Foreskin fibroblast (primary cell): ENCODE measurements at places on chromosomes 3 and 15.

GRCh38 chr3:27174530-27174929 is 194.7 kb downstream of the NEK10 start:
- DNase-seq, result no peak

GRCh38 chr15:53808058-53808706 is 48.7 kb upstream of the WDR72 start:
- DNase-seq, result no peak

- no peak for DNase-seq
These were observed 244.4 kb downstream of the TIGIT start for GRCh38 chr3:114538211-114538610.

GRCh38 chr3:42043099-42043813 is 47.9 kb upstream of the TRAK1 start:
- DNase-seq, result peak; percentile 60

DNA sequence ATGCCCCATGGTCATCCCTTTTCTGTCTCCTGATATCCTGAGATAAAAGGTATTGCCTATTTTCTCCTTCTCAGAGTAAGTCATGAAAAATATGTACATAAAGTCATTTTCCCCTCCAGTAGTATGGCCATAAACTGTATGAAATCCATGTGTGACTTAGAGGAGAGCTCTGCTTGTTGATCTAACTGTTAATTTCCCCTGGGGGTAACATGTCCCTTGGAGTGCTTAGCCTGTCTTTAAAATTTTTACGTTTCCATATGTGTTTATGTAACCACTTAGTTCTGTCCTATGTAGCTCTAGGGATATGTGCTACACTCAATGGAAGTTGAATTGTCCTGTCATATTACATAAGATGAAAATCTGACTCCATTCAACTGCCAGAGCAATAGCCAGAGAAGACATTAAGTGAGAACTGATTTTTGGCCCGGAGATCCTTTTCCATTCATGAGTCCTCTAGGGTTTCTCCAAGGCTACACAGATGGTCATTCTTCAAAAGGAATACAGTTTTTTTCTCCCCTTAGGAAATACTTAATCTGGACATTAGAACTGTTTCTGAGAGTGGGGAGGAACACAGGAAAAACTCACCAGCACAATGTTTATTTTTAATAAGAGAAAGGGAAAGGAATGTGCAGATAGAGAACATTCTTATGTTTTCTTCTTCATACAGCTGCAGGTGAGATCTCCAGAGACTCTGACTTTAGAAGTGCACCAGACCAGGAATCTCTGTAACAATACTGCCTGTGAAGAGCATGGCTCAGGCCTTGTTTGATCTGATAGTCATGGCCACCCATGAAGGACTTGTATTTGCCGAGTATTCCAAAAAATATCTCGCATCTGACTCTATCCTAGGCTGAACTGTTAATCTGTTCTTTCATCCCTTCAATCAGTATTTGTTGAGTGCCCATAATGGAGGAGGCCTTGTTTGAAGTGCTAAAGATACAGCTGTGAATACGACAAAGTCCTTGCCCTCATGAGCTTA is 29.8 kb upstream of the CLRN1 start:
- no peak for DNase-seq

- DNase-seq, result peak; percentile 27
These were observed 699.2 kb downstream of the TUSC7 start for GRCh38 chr3:117408811-117409210.

GRCh38 chr15:78341057-78341987 is 1.2 kb downstream of the CRABP1 start:
- no peak for DNase-seq

GRCh38 chr3:127175272-127175671 is 17.7 kb upstream of the PRR23E start:
- DNase-seq, result no peak

DNA sequence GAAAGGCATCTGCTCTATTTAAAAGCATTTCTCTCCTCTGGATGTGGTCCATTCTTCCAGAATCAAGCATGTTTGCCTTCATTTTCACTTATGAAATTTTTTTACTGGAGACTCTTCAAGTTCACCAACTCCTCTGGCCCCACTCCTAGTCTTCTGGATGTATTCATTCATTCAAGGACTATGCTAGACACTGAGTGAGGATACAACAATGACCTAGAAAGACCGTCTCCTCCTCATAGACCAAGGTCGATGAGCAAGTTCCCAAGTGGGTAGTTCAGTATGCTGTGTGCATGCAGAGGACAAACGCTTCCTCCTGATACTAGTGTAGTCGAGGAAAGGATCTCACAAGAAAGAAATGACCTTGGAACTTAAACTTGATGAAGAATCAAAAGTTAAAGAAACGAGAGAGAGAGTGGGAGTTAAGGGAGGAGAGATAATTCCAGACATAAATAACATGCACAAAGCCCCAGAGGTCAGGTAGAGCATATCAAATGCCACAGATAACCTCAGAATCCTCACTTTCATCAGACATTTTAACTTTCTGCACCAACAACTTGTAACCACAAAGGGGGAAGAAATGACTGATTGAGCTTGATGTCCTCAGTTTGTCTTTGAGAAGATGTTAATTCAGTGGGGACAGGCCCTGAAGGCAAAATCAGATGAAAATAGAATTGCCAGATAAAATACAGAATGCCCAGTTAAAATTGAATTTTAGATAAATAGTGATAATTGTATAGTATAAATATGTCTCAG is 149.4 kb downstream of the IMPG2 start:
- DNase-seq, result no peak

GRCh38 chr3:124363476-124363875 is 366.8 kb upstream of the UMPS start:
- DNase-seq, result peak; percentile 68

DNA sequence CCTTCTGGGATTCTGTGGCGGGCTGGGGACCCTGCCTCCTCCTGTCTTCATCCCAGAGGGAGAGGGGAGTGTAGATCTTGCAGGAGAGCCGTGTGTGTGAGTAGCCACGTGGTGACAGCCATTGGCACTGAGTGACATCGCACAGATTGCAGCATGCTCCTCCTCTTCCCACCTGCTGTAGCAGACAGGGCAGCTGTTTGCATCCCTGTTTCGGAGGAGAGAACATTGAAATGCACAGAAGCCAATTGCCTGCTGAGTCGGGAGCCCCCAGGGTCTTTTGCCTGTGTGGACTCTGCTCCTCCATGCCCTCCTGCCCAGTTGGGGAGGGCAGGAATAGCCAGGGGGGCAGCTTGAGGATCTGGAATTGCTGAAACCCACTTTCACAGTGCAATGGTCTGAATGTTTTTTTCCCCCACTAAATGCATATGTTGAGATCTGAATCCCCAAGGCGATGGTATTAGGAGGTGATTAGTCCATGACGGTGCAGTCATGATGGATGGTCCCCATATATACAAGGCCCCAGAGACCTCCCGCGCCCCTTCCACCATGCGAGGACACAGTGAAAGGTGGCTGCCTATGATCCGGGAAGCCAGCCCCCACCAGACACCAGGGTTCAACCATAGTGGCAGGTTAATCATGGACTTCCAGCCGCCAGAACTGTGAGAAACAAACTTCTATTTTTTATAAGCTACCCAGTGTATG is 66.8 kb downstream of the CHRNA7 start:
- no peak for DNase-seq

DNA sequence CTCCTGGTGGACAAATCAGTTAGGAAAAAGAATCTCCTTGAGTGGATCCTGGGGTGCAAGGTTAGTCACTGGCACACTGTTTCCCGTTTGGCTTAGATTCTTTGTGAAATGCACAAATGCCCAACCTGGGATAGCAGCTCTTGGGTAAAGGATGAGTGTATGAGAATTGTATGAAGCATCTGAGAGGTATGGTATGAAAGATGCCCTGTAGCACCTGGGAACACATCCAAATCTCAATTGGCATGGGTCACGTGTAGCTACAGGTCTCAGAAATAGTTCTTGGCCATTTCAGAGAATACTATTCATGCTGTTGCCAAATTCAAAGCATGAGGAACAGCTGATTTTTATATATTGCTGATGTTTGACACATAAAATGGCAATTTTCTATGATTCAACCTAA is 84.3 kb downstream of the KCNH8 start:
- no peak for DNase-seq

GRCh38 chr15:31338318-31338878 is 11.8 kb downstream of the KLF13 start:
- DNase-seq, result no peak

GRCh38 chr15:77057685-77058084 is 13.2 kb downstream of the TSPAN3 start:
- DNase-seq, result no peak

DNA sequence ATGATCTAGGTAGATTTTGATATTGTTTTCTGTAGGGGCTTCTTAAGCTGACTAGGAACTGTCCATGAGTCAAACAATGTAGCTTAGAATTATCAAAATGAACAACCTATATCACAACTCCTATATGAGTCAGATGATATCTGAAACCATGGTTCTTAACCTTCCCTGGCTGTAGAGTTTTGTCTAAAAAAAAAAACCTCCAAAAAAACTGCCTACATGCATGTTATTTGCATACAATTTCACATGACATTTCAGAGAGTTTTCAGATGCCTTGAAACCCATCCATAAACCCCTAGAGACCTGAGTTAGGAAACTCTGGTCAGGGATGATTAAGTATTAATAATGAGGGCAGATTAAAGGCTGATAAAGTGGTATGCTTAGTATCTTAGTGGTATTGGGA is 157.0 kb downstream of the CHST2 start:
- DNase-seq, result no peak

DNA sequence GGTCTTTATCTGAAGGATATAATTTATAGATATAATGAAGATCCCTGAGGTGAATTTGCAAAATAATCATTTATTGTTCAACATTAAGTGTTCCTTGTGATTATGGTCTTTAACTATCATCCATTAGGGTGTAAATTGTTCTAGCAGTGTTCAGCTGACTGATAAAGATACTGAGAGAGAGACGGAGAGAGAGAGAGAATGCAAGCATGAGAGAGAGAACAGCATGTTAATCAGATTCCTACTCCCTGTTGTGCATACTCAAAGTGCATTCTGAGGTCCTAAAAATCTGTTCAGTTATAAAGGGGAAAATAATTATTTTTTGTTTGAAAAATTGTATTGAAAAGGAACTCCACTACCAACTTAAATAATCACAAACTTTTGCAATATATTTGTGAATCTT is 271.0 kb upstream of the CBLB start:
- no peak for DNase-seq

DNA sequence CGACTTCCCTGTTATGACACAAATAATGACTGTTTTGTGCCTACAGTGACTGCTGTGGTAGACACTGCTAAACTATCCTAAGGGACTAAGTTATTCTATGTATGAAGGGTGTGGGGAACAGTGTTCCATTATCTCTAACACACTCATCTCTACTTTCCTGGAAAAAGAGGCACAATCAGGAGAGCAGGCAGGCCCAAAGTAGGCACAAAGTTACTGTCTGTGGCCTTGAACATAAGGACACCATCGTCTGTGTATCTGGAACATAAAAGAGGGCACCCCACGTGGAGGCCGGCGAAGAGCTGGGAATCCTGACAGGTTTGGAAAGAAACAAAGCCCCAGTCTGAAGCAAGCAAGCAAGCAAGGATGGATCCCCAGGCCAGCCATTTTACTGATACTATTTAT is 1.5 kb downstream of the ABCC5 start:
- DNase-seq, result no peak

- no peak for DNase-seq
These were observed 71.4 kb upstream of the WDR72 start for GRCh38 chr15:53830707-53831386.

- DNase-seq, result no peak
These were observed 73.8 kb downstream of the SMAD3 start for GRCh38 chr15:67138891-67139855.

DNA sequence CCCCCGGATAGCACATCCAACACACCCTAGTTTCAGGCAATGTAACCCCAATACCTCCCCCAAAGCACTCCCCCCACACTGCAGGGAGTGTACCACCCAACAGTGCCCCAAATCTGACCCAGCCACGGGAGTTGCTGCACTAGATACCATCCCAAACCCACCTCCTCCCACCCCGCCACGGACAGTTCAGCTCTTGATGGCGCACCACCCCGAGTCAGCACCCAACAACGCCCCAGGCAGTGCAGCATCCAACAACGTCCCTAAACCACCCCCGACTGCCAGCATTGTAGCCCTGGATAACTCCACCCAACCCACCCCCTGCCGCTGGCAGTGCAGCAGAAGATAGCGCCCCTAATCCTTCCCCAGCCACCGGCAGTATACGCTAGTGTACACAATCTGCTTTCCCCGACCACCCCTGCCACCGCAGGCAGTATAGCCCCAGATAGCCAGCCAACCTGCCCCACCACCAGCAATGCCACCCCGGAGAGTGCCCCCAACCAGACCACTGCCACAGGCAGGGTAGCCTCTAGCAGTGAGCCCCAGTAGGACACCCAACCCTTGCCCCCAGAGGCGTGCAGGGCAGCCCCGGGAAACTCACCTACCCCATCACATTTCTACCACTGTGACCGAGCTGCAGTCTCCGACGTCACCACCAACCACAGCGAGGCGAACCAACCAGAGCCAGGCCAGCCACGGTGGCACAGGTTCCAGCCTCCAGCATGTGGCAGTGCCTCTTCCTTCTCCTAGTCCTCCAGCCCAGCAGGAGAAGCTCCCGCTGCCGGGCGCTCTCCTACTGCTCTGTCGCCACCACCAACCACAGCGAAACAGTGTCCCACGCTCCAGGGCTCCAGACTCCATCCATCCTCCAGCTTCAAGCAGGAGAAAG is 178.1 kb downstream of the POTEB3 start:
- no peak for DNase-seq

DNA sequence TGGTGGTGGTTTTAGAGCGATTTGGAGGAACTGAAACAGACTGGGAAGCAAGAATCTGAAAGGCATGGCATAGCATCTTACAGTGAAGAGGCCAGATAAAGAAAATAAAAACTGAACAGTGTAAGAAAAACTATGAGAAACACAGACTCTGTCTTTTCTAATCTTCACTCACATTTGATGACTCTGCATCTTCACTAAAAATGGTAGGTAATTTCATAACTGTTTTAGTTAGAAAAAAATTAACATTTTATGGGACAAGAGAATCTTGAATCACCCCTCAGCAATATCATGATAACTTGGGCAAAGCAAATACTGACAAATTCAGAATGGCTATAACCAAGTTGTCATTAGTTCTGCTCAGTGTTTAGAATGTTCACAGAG is 812.6 kb downstream of the MCTP2 start:
- DNase-seq, result no peak

GRCh38 chr3:37072892-37073291 is 79.6 kb downstream of the MLH1 start:
- DNase-seq, result peak; percentile 75

DNA sequence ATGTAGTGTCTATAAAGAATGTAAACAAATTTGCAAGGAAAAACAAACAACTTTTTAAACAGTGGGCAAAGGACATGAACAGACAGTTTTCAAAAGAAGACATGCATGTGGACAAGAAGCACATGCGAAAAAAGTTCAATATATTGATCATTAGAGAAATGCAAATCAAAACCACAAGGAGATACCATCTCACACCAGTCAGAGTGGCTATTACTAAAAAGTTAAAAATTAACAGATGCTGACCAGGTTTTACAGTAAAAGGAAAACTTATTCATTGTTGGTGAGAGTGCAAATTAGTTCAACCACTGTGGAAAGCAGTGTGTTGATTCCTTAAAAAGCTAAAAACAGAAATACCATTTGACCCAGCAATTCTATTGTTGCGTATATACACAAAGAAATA is 47.1 kb upstream of the LSAMP start:
- no peak for DNase-seq

GRCh38 chr15:53709821-53710220 is 49.6 kb downstream of the WDR72 start:
- no peak for DNase-seq

- DNase-seq, result no peak
These were observed 307.1 kb upstream of the DPH6 start for GRCh38 chr15:35852818-35853624.
